ENCODE measurements at places on chromosomes 7 and 10. TPM values are rescaled to one million over a fixed set of nuclear protein-coding genes. Genes with fewer than 3 reads are reported as not detected.

Gene ZNF365
- total RNA-seq, result 0.07 TPM

Gene EDRF1
- total RNA-seq, result 16.8 TPM

Gene ZNF804B
- not detected for total RNA-seq

Gene OAT
- total RNA-seq, result 22.2 TPM

Gene PPP1R17
- total RNA-seq, result not detected

Gene DPP6
- 0.21 TPM for total RNA-seq

Gene BLNK
- not detected for total RNA-seq

- DNase-seq, result no peak
- no peak overlapping the region for H3K27ac ChIP-seq
- H3K4me3 ChIP-seq, result no peak overlapping the region
- H3K36me3 ChIP-seq, result no peaks in the 10 kb centered on the region
- H3K4me1 ChIP-seq, result no peaks in the 10 kb centered on the region
These were observed 44.5 kb downstream of the ZNF138 start for GRCh38 chr7:64838691-64839090.

DNA sequence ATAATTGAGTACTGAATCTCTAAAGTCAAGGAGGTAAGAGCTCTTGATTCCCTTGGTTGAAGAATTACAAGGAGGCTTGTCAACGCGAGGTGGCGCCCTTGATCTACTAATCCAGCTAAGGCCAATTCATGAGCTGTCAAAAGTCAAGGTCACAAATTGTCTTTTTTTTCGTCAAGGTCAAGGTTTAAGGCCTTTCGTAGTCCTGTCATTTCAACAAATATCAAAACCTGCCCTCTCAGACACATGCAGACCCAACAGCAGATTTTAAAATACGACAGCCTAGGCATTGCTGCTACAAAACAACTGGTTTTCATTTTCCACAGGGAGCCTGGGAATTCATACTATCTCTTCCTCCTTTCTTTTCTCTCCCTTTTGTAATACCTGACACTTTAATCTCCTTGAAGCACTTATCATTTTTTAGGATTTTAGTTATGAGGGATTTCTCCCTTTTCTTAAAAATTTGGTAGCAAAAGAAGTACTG, 3.6 kb downstream of the HOXA13 start:
- H3K36me3 ChIP-seq, result no peaks in the 10 kb centered on the region
- no peak overlapping the region for H3K4me3 ChIP-seq
- H3K4me1 ChIP-seq, result no peaks in the 10 kb centered on the region
- H3K27me3 ChIP-seq, result peaks cover 98% of the 10 kb centered on the region
- peak; percentile 81 for DNase-seq

DNA sequence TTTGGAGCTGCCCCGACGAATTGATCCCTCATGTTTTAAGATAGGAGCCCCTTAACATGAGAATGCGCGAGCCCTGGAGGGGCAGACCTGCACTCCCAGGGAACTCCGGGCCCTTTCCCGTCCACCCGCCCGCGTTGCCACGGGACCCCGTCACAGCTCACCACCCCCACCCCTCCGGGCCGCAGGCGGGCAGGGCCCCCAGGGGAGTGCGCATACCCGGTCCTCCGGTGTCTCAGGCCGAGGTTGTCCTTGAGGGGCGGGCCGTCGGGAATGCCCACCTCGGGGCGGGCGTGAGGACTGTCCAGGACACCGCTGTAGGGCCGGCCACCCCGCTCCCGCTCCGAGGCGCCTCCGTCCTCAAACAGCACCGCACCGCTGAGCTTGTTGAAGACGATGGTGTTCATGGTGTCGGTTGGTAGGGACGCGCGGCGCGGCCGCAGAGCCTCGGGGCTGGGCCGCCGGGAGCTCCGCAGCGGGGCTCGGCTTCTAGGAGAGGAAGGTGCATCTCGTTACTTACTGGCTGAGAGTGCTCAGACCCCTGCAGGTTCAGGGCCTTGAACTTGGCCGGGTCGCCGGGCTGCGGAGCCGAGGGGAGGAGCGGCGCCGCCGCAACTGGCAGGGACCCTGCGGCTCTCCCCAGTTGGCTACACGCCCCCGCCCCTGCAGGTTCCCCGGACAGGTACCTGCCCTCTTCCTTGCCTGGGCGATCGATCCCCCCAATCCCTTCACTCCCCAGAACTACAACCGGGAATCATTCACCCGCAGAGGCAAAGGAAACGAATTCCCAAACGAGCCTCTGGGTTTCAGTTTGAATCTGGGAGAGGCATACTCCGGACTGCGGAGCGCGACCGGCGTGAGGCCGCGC, 2.4 kb downstream of the MKX start:
- no peaks in the 10 kb centered on the region for H3K36me3 ChIP-seq
- H3K4me1 ChIP-seq, result peaks cover 6% of the 10 kb centered on the region
- peak overlapping the region; percentile 45 for H3K4me3 ChIP-seq
- H3K27ac ChIP-seq, result no peak overlapping the region

- H3K4me3 ChIP-seq, result no peak overlapping the region
- no peaks in the 10 kb centered on the region for H3K36me3 ChIP-seq
- no peaks in the 10 kb centered on the region for H3K27me3 ChIP-seq
These were observed 280.2 kb upstream of the CHRM2 start for GRCh38 chr7:136588216-136588615.

GRCh38 chr10:2252096-2252495, 514.8 kb upstream of the ADARB2 start:
- no peak for DNase-seq
- no peak overlapping the region for H3K4me3 ChIP-seq
- H3K4me1 ChIP-seq, result no peaks in the 10 kb centered on the region
- H3K27me3 ChIP-seq, result no peaks in the 10 kb centered on the region
- H3K36me3 ChIP-seq, result no peaks in the 10 kb centered on the region

DNA sequence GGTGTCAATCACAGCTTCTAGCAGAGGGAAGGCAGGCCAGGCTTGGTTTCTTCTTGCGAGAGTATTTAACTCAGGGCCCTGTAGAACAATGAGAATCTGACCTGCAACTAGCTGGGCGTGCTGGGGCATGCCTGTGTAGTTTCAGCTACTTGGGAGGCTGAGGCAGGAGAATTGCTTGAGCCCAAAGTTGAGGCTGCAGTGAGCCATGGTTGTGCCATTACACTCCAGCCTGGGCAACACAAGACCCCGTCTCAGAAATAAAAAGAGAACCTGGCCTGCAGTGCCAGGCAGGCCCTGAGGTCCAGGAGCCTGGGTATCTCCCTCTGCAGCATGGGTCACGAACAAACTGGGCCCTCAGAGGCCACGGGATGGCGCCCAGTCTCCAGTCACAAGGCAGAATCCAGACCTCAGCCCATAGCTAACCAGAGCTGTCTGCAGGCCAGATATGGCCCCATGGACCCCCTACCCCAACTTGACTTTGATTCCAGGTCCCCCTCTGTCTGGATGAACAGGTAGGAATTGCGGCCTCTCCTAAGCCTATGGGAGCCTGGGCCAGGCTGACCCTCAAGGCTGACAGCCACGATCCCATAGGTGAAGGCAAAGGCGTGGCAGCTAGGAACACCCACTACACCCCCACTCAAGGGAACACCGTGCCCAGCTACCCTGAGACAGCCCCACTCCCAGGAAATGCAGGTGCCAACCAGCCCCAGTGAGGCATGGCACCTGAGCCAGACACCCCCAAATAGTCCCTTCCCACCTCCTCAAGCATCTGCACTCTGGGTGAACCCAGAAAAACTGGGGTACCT, 102.7 kb upstream of the TNRC18 start:
- no peaks in the 10 kb centered on the region for H3K27me3 ChIP-seq
- H3K36me3 ChIP-seq, result peaks cover 47% of the 10 kb centered on the region
- H3K4me3 ChIP-seq, result no peak overlapping the region
- DNase-seq, result peak; percentile 77
- H3K27ac ChIP-seq, result peak overlapping the region; percentile 100

DNA sequence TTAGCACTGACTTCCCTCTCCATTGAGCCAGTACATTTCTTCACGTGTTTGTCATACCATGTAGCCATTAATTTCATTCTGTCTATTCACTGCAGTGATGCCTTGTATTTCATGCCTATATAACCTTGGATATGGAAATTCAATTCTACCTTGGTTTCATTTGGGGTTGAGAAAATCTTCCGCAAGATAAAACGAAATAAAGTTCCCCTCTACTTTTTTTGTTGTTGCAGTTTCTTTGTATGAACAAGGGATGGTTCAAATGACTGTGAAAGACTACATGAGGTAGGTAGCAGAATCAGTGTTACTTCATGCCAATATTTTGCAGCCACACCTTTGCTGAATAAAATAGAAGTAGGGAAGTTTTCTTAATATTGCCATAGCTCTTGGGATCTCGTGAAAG, 55.6 kb downstream of the ITPRID1 start:
- H3K36me3 ChIP-seq, result no peaks in the 10 kb centered on the region
- no peak for DNase-seq
- H3K27me3 ChIP-seq, result no peaks in the 10 kb centered on the region
- H3K4me1 ChIP-seq, result no peaks in the 10 kb centered on the region
- H3K4me3 ChIP-seq, result no peak overlapping the region

DNA sequence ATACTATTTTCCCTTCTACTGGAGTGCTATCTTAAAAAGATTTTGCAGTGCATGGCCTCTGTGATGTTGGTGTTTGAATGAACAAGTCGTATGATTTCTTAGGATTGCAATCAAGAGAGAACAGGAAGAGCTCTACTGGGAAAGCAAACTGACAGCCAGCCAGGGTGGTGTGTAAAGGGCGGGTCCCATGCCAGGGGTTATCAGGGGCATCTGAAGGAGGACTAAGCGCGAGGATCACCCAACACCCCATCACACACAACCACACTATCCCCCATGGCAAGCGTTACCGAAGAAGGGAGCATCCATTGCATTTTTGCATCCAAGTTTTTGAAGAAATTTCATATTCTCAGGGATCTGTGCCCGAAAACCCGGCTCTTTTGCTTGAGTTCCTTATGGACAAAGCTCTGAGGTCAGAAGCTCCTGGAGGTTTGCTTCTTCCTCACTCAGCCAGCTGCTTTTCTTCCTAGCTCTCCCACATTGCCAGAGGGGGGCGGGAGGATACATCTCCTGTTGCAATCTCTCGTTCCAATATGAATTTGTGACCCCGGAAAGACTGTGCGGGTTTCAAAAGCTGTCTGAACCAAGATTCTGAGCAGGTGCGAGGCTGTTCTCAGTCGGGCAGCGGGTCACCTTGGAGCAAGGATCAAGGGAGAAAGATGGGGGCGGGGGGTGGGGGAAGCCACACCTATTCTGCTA, 5.2 kb downstream of the NEUROD6 start:
- no peaks in the 10 kb centered on the region for H3K4me1 ChIP-seq
- H3K27me3 ChIP-seq, result peaks cover 63% of the 10 kb centered on the region
- H3K36me3 ChIP-seq, result no peaks in the 10 kb centered on the region

Measured in cardiac muscle cell (in vitro differentiated cells and primary cell).